ENCODE measurements at places on chromosomes 12 and 14.

- no peak for DNase-seq
Observed at GRCh38 chr12:131065279-131065678, 111.6 kb downstream of the ADGRD1 start.

GRCh38 chr14:97538749-97539410 is 741.7 kb downstream of the VRK1 start:
- DNase-seq: no peak

DNA sequence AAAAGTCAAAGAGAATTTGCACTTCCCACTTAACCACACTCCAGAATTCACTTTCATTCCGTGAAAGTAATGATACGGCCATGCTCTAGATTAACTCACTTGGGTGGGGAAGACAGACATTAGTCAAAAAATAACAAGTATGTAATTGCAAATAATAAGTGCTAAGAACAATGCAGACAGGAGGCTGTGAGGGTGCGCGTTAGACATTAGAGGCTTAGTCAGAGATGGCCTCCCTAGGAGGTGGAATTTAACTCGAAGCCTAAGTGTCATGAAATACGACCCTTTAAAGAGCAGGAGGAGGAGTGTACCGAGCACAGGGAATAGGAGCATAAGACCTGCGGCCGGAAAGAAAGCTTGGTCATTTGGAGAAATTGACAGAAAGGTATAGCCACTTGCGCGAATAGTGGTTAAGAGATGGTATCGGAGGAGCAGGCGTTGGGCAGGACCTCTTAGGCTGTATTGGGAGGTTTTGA is 628 bp downstream of the SNRPF start:
- peak; percentile 26 for DNase-seq

GRCh38 chr12:103908877-103909276 is 21.3 kb upstream of the HSP90B1 start:
- no peak for DNase-seq

DNA sequence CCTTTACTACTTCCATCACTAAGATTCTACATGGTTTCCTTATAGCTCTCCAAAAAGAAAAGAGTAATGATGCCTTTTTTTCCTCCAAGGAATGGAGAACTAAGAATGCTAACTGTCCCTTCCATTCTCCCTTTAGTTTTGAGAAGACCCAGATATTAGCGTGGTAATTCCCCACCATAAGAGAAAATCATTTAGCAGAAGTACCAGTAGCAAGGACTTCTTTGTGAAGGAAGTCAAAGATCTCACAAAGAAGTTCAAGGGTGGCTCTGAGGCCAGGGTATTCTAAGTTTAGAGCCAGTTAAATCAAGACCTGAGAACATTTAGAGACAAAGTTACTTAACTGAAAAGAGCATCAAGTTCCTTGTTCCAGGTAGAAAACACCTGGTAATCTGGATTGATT is 7.3 kb downstream of the USP15 start:
- no peak for DNase-seq

DNA sequence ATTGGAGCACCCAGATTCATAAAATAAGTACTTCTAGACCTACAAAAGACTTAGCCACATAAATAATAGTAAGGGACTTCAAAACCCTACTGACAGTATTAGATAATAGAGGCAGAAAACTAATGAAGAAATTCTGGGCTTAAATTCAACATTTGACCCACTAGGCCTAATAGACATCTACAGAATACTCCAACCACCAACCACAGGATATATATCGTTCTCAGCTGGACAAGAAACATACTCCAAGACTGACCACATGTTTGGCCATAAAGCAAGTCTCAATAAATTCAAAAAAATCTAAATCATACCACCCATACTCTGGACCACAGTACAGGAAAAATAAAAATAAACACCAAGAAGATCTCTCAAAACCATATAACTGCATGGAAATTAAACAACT is 113.8 kb upstream of the CCDC175 start:
- DNase-seq: no peak

DNA sequence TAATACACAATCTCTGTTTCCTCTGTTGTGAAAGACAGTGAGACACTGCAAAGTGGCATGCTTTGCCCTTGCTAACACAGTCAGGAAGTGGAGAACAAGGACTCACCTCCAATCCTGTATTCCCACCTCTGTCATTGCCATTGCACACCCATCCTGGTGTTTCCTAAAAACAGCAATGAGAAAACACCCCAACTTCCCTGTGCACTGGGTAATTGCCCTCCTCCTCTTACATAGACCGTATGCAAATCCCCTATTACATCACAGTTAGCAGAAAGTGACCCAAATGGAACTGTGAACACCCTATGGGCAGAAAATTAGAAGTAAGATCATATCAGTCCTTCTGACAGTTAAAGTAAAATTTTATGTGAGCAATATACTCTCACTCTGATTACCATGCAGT is 355.5 kb downstream of the BCL11B start:
- no peak for DNase-seq

- no peak for DNase-seq
Observed at GRCh38 chr12:131687346-131688125, 23.4 kb upstream of the SFSWAP start.

DNA sequence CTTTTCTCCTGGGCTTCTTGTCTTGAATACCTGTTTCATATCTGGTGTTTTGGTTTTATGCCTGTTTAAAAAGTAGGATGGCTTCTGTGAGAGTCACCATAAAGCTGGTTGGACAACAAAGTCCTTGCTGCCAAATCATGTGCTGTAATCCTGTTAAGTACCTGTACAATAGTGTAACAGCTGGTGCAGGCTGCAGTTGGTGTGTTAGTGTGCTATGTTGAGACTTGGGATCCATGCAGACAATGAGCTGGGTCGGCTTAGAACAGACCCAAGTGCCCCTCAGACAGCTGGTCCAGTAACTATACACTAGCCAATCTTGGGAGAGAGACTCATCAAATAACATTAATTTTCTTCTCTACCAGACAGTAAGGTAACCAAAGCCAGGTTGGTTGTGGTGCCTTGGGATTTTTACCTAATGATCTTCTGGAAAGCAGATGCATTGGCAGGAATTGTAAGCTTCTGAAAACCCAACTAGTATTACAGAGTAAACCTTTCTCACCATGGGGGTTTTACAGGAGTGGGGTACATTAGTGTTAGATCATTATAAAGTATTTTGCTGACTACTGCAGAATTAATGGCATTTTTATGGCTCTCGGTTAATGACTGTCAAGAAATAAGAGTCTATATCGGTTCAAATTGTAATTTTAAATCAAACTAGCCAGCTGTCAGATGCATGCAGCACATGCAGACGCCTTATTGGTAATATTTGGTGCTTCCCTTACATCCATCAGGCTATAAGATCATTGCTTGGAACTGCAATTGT is 231.2 kb downstream of the PDZRN4 start:
- no peak for DNase-seq

- DNase-seq: no peak
Observed at GRCh38 chr12:26658991-26659390, 174.0 kb downstream of the ITPR2 start.

GRCh38 chr12:2429032-2429431 is 365.7 kb upstream of the FKBP4 start:
- no peak for DNase-seq

DNA sequence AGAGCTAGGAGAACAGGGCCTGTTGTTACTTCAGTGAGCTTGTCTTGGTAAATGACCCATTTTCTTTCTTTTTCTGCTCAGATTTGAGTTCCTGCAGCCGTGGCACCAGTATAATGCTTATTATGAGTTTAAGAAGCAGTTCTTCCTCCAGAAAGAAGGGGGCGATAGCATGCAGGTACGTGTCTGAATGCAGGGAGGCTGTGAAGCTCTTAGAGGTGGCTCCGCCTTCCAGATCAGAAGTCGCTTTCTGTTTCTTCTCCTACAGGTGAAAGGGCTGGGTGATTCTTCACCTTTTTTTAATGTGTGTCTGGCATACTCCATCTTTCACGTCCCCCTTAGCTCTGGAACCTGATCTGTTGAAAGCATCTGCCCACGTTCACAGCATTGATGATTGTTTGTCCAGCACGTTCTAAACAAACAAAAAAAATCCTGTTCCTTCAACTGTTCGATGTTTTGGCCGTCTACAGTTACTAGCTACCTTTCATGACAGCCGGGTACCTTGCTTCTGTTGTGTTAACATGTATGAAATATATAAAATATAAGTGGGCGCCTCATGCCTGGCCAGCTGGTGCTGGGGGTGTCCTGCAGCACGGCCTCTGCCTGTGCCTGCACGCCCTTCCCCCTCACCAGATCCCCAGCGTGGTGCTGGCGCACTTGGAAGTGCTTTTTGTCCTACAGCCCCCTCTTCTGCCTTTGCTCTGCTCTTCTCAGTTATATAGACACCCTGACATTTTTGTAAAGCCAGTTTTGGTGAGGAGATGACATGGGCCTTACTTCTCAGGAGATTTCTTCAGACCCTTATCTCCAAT is 44.6 kb downstream of the SFSWAP start:
- peak; percentile 57 for DNase-seq

GRCh38 chr12:25924491-25925001 is 33.9 kb upstream of the RASSF8 start:
- DNase-seq: no peak

DNA sequence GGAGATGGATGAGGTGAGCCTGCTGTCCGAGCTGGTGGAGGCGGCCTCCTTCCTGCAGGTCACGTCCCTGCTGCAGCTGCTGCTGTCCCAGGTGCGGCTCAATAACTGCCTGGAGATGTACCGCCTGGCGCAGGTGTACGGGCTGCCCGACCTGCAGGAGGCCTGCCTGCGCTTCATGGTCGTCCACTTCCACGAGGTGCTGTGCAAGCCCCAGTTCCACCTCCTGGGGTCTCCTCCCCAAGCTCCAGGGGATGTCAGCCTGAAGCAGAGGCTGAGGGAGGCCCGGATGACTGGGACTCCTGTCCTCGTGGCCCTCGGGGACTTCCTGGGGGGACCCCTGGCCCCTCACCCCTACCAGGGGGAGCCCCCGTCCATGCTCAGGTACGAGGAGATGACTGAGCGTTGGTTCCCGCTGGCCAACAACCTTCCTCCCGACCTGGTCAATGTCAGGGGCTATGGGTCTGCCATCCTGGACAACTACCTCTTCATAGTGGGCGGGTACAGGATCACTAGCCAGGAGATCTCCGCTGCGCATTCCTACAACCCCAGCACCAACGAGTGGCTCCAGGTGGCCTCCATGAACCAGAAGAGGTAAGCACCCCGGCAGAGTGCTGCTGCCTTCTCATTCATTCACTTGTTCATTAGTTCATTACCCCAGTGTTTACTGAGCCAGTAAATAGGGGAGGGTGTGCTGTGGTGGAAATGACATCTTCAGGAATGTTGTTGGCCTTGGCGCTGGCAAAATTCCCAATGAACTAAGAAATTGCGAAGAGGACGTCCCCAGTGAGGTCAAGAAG is 774 bp upstream of the MANSC4 start:
- DNase-seq: peak; percentile 45

GRCh38 chr14:101442451-101442850 is 118.8 kb upstream of the DIO3 start:
- peak; percentile 70 for DNase-seq

DNA sequence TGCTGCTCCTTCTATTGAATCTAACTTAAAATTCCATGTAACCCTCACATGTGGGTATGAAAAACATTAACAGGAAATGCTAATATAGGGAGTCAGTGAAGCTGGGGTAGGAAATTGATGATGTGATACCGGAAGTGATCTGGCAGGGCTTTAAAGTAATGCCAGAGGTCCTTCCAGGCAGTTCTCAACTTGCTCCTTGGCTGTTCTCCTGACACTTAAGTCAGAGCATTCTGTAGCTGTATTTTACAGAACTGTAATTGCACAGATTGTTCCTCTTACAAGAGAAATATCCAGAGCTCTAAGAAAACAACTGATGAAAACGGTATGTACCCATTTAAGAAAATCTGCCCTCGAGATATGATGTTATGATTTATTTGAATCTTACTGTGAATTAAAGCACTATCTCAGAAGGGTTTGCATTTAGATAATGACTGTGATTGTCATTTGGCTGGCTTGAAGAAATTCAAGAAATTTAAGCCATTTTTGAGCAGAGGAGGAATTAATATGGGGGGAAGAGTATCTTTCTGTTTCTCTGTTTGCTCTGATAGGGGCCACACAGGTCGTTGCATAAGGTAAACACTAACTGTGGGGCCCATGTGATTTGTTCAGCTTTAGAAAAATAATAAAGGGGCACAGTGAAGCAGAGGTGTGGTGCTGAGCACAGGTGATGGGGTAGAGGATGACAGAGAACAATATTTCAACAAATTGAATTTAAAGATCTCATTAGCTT is 88.4 kb downstream of the BBS10 start:
- DNase-seq: no peak

GRCh38 chr12:28925719-28926376 is 223.2 kb upstream of the FAR2 start:
- no peak for DNase-seq

GRCh38 chr14:101796016-101796415 is 34.5 kb downstream of the PPP2R5C start:
- DNase-seq: no peak

DNA sequence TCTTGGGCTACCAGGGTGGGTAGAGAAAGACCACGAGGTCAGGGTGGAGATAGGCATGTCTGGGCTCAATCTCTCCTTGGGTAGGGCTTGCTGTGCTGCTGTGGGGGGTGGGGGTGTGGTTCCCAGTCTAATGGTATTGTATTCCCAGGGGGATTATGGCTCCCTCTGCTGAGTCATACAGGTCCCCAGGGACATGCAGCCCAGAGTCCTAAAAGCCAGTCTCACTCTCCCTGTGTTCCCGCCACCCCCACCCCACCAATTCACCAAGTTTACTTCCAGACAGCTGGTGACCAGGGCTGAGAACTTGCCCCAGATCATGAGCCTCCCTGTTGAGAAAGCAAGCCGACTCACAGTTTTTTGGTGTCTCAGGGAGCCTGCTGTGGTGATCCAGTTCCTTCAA is 367.6 kb downstream of the C12orf75 start:
- no peak for DNase-seq

GRCh38 chr14:70642303-70643235 is 853 bp downstream of the TTC9 start:
- peak; percentile 42 for DNase-seq

- DNase-seq: no peak
Observed at GRCh38 chr12:62983594-62983993, 48.6 kb upstream of the PPM1H start.

- peak; percentile 66 for DNase-seq
Observed at GRCh38 chr14:99603471-99604277, at the start of gene CCDC85C. Gene CCDC85C (minus strand): TSS chr14:99604207. CDS start chr14:99603959, 248 bp downstream.

DNA sequence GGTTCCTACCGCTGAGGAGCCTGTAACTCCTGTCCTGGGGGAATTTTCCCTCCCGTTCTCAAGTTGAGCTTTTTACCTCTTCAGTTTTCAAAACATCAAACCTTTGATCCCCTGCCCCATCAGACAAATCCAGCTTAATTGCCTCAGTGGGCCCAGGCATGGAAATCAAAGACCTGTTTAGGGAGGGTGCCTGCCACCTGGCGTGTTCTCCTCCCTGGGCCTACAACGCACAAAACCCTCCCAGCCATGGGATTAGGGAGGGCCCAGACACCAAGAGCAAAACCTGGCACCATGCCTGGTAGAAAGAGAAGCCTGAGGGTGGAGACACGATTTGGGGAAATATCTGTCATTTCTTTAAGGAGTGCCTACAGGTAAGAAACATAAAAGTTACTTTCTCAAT is 672.9 kb downstream of the BCL11B start:
- no peak for DNase-seq

DNA sequence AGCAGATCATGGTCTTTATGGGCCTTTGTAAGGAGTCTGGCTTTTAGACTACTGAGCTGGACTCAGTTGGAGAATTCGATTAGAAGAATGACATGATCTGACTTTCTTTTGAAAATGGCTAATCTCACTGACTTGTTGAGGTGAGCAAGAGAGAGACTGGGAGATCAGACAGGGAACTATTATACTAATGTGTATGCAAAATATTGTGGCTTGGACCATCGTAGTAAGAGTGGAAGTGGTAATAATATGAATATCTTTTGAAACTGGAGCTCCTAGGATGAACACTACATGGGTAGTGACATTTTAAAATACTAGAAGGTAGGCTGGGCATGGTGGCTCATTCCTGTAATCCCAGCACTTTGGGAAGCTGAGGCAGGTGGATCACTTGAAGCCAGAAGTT is 56.2 kb upstream of the CCT2 start:
- DNase-seq: no peak
